Prostate gland (tissue), 2 donors: ENCODE measurements at places on chromosomes 2 and 18. TPM values are rescaled to one million over a fixed set of nuclear protein-coding genes. Genes with fewer than 3 reads are reported as not detected.

GRCh38 chr2:225431105-225431863 is 31.8 kb downstream of the NYAP2 start:
- DNase-seq = no peak

- DNase-seq = no peak
Observed at GRCh38 chr2:43185146-43185545, 41.3 kb downstream of the ZFP36L2 start.

GRCh38 chr2:85213404-85213803 is 80.2 kb downstream of the TCF7L1 start:
- DNase-seq = no peak

DNA sequence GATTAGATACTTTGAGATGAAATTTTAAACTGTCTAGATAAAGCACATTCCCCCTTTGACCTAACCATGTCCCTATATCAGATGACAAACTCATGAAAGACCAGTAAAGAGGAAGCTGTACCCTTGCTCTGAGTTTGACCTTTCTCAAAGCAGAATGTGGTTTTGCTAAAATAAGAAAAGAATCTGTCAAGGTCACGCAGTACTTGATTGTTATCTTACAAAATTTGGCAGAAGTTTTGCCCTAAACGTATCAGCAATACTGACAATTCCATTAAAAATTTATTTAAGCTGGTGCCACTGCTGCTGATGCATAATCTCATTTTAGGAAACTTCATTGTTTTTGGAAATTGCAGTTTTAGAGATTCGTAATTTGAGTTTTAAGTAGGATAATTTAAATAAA is 31.2 kb upstream of the GALM start:
- no peak for DNase-seq

DNA sequence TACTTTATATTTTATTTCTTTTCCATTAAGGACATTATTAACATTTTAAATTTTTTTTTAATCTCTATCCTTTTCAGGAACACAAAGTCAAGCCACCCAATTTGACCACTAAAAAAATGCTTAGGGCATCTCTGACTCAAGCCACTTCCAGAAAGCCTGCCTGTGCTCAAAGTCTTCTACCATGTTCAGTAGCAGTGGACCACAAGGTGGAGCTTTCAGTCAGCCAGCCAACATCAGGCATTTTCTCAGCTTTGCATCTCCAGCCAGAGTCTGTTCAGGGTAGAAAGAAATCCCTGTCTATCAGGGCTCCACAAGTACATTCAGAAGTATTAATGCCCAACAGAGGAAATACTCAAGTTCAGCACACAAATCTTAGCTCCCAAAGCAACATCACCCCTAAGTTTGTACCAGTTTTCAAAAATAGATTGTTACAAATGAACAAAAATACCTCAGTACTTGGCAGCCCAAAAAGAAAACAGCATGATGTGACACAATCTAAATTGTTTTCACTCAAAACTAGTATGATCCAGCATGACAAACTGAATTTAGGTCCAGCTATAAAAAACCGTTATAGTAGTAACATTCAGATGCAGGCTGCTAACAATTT is 37.6 kb downstream of the C18orf63 start:
- DNase-seq = peak; percentile 60

Gene RAB31
- total RNA-seq = 86.9 TPM

- DNase-seq = no peak
Observed at GRCh38 chr2:173961346-173961705, 3.8 kb downstream of the SP3 start.

- DNase-seq = no peak
Observed at GRCh38 chr18:11909591-11910026, 1.5 kb upstream of the MPPE1 start.

Gene TMEM163
- total RNA-seq = 23.1 TPM

DNA sequence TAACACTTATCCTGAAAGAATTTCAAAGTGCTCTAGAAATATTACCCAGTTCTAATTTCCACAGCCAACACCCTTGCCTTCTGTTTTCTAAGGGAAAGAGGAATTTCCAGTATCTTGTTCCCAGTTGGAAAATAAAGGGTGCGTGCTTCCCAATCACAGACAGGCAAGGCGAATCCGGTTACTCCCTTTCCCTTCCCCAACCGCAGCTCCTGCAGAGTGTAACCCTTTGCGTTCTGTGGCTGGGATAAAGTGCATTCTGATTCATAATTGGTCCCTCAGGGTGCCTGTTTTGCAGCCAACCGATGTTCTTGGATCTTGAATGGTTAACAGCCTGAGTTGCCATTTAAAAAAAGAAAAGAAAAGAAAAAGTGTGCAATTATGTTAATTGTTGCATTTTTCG is 40.6 kb upstream of the PGAP1 start:
- DNase-seq = no peak

DNA sequence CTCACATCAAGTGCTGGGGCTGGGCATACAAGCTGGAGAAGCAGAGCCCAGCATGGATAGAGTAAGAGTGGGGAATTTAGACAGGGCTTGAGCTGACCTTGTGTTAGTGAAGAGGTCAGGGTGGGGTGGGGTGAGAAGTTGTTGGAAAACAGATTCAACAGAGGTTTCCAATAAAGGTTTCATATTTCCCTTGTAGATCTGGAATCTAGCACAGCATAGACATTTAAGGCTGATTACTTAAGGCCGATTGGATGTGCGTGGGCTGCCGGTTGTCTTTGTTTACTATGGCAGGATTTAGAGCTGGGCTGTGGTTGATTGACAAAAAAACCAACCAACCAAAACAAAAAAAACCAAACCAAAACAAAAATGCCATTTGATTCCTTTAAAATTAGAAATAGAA is 114.9 kb upstream of the SEC11C start:
- DNase-seq = peak; percentile 34

- DNase-seq = no peak
Observed at GRCh38 chr2:49796266-49796665, 642.0 kb upstream of the FSHR start.

Gene XDH
- total RNA-seq = 1.2 TPM

DNA sequence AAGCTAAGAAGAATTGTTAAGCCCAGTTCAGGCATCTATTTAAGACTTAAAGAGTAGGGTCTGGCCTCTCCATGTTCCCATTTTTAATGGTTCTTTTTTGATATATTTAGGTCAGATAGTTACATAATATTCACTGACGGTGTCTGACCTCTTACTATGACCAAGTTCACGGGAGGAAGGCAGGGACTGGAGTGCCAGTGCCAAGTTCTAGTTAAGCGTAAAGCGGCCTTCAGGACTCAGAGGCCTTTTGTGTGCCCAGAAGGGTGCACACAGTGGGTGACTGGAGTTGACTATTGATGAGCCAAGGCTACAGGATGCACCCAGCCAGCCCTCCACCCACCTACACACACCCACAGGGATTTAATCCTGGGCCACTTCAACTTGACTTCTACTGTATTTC is 290.9 kb downstream of the PIEZO2 start:
- no peak for DNase-seq

- no peak for DNase-seq
Observed at GRCh38 chr2:219645631-219646527, 18.4 kb downstream of the SLC4A3 start.

Gene FBXO36
- total RNA-seq = 5.6 TPM

Gene WNT6
- total RNA-seq = 8.0 TPM

- DNase-seq = no peak
Observed at GRCh38 chr2:170598067-170598395, 117.1 kb upstream of the SP5 start.

Gene CXCR1
- 0.28 TPM for total RNA-seq

- no peak for DNase-seq
Observed at GRCh38 chr2:174775571-174775980, 11.3 kb upstream of the CHRNA1 start.

DNA sequence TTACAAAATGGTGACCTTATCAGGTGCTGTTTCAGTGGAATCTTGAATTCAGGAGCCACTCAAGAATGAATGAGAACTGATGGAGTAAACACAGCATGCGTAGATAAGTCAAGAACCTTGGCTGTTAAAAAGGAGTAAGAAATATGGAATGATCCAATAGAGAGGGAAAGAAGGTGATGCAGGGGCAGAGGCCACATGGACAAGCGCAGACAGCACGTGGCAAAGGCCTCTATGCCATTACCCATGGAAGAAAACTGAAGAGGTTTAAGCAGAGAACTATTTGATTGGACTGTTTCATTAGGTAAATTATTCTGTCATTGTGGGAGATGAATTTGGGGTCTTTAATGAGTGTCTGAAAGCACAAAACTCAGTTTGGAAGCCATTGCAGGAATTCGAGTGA is 142.4 kb upstream of the RASGRP3 start:
- DNase-seq = no peak

Gene UGT1A9
- not detected for total RNA-seq

GRCh38 chr2:38591152-38591551 is 11.6 kb downstream of the HNRNPLL start:
- no peak for DNase-seq

GRCh38 chr18:8865934-8866333 is 160.6 kb downstream of the MTCL1 start:
- no peak for DNase-seq

Gene RGPD5
- total RNA-seq = 13.3 TPM
